ENCODE measurements at places on chromosomes 5 and 9.

DNA sequence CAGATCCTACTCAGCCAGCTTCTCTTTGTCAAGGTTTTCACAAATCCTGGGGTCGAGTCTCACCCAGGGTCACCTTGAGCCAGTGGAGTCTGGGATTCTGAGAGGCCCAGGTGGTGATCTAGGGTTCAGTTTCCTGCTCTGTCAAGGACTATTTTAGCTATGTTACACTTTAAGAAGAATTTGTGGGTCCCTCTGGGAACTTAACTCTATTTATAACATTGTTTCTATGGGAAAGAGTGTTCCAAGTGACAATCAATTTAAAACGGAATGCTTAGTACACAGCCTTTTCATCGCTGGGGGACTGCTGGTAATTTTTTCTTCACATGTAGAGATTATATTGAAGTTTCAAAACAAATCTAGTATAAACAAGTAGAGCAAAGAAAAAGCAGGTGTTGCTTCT, 26.9 kb upstream of the TMEM252 start:
- no peak for DNase-seq

DNA sequence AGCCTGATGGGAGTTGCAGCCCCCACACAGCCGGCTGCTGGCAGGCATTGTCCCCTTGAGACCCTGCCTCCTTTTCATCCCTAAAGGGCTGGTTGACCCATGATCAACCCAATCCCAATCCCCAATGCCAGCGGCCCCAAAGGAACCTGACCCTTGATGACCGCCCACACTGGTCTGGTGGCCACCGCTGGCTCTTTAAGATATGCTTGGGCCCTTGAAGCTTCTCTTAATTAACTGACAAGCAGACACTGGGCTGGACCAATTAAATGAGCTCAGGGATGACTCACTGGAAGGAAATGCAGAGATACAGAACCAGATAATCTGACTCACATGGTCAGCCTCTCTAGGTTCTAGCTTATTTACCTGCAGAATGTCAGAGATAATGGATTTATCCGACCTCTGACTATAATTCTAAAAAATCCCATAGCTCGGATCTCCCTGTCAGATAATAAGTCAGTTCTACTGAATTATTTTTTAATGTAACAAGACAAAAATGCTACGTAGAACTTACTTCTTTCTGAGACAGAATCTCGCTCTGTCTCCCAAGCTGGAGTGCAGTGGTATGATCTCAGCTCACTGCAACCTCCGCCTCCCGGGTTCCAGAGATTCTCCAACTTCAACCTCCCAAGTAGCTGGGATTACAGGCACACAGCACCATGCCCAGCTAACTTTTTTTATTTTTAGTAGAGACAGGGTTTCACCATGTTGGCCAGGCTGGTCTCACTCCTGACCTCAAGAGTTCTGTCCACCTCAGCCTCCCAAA, 11.1 kb upstream of the MLANA start:
- DNase-seq: no peak

DNA sequence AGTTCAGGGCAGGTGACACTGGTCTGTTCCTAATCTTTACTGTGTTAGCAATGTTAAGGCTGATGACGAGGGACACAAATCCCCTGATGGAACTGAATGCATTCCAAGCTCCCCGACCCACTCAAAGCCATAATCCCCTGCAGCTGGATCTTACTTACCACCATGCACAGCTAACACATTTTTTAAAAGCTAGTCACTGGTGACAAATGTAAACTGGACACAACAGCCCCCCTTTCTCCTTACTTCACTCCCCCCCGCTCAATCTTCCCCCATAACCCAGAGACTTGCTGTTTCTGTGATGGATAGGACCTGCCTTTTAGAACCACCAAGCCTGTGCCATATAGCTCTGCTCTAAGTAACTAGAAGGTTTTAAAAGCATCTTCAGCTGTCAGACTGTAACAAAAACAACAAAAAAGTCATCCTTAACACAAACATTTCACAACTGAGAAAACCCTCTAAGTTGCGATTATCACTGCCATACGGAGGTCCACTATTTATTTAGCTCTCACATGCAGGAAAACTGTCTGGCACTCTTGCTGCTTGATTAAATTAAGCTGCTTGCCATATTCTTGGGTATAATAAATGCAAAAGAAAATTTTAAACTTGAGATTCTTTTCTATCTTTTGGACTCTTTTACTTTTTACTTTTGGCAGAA, 44.4 kb downstream of the BNC2 start:
- DNase-seq: no peak

- DNase-seq: no peak
These were observed 10.0 kb downstream of the MOCS2 start for GRCh38 chr5:53099546-53099945.

DNA sequence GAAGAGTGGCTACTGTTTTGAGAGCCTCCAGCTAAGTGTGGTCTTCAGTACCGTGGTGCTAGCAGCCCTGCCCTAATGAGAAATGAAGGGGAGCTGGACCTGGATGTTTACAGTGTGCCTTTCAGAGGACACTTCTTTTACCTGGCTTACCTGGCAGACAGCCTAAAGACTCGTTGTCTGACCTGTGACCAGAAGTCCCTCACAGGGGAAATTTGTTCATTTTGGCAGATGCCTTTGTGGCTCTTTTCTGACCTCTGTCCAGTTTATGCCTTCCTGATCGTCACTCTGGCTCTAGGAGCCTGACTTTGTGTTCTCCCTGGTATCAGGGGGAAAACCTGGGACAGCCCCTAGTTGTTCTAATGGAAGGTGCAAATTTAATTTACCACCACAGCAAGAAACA, 475.1 kb downstream of the DMRTA1 start:
- DNase-seq: no peak

- DNase-seq: no peak
These were observed 86.3 kb downstream of the UBE2R2 start for GRCh38 chr9:33903157-33903780.

DNA sequence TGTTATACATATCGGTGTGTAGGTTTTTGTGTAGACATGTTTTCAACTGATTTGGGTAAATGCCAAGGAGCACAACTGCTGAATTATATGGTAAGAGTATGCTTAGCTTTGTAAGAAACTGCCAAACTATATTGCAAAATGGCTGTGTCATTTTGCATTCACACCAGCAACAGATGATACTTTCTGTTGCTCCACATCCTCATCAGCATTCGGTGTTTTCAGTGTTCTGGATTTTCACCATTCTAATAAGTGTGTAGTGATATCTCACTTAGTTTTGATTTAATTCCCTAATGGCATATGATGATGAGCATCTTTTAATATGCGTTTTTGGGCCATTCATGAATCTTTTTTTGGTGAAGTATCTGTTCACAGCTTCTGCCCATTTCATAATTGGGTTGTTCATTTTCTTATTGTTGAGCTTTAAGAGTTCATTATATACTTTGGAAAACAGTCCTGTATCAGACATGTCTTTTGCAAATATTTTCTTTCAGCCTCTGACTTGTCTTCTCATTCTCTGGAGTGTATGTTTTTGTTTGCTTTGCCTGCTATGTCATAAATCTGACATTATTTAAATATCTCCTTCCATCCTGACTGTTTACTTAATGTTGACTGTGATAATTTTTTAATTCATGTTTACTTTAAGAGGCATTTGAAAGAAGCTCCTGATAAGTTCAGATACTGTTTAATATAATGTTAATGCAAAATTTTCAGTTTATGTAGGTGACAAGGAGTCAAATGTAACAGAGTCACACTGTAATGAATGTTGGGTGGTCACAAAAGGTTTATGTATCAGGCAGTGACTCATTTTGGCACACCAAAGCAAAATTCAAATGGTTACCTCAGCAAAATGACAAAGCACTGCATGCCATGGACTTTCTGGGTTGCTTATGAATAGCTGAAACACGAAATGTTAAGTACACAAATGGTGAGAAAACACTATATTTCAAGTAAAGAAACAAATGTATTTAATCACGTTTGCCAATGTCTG, 181.1 kb upstream of the DAB2 start:
- DNase-seq: no peak

GRCh38 chr9:82331079-82331478, 342.5 kb downstream of the SPATA31D1 start:
- no peak for DNase-seq

GRCh38 chr9:95197692-95198271, 119.7 kb downstream of the FANCC start:
- no peak for DNase-seq

- no peak for DNase-seq
These were observed 140.2 kb downstream of the NFIB start for GRCh38 chr9:14173713-14174112.

- DNase-seq: no peak
These were observed 416.9 kb downstream of the MRPS30 start for GRCh38 chr5:45225571-45226031.

DNA sequence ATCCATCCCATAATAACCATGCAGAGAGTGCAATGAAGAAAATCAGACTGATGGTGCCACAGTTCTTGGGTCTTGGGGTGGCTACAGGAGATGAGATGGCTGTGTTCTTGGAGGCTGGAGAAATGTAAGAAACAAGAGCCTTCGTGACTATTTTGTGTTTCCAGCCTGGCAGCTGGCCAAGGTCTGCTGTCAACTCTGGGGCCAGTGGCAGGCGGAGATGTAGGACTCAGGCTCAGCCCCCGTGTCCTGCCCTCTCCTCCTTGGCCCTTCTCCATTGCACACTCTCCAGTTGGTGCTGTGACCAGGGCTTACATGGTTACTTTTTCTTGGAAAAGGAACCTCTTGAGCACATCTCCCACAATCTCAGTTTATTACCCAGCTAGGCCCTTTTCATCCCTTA, 235.4 kb downstream of the DMRT2 start:
- DNase-seq: no peak

- DNase-seq: no peak
These were observed 302.4 kb upstream of the TRPC7 start for GRCh38 chr5:136667789-136668188.

DNA sequence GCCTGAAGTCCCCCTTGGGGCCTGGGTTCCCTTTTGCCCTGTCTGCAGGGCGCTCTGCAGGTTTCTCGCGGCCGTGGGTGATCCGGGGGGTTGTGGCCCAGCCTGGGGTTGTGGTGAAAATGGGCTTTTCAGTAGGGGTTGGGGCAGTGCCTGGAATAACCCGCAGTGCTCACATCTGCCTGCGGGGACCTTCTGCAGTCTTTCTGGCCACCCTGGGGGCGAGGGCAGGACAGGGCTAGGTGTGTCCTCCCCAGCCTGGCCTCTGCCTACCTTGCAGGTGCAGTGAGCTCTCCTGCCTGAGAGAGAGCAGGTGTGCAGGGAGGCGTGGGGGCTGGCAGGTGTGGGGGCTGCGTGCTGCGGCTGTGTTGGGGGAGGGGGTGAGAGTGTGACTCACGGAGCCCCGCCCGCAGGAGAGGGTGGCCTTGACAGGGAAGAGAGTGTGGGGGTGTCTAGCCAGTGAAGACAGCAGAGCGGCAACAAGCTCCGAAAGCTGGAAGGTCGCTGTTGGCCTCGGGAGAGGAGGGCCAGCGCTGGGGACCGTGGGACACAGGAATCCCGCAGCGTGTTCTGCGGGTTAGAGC, 131.4 kb downstream of the MRPL36 start:
- DNase-seq: no peak

GRCh38 chr9:112896131-112896530, 5.5 kb upstream of the SLC46A2 start:
- no peak for DNase-seq

DNA sequence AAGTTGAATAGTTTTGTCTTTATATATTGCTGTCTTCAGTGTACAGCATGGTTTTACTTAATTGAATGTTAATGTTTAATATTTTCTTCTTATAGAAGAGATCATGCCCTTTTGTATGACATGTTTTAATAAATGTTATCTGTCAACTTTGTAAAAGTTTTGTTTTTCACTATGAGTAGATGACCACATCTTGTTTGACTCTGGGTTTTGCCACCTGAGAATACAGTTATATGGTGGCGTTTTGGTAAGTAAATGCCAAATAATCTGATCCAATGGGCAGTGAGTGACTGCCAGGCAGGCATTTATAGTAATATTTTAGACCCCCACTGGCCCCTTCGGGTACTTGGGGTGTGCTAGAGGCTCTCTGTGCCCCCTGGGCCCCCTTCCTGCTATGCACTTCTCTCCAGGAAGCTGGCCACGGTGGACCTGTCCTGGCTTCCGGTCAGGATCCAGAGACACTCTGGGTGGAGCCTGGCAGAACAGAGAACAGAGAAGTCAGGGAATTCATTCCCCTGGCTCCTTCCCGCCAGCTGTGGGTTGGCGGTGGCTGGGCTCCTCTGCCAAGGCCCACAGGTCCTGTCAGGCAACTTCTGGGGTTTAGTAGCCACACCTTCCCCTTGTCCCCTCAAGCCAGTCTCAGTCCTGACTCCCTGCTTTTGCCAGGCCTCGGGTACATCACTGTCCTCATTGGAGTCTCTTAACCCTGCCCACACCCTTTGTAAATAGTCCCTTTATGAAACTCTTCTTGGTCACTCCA, 22.2 kb upstream of the ZBTB34 start:
- DNase-seq: no peak

DNA sequence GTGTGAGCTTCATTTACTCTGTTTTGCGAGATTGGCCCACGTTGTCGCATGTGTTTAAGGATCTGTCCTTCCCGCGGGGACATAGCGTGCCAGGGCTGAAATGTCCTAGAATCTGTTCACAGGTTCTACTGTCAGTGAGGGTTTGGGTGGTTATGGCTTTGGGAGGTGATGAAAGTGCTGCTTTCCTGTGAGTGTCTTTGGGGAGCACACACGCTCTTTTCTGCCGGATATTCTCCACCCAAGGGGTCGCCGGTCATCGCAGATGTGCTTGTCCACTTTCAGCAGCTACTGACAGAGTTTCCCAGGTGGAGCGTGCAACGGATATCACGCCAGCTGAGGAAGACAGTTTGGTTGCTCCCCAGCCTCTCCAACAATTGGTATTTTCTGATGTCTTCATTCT, 32.1 kb downstream of the PROP1 start:
- DNase-seq: no peak

DNA sequence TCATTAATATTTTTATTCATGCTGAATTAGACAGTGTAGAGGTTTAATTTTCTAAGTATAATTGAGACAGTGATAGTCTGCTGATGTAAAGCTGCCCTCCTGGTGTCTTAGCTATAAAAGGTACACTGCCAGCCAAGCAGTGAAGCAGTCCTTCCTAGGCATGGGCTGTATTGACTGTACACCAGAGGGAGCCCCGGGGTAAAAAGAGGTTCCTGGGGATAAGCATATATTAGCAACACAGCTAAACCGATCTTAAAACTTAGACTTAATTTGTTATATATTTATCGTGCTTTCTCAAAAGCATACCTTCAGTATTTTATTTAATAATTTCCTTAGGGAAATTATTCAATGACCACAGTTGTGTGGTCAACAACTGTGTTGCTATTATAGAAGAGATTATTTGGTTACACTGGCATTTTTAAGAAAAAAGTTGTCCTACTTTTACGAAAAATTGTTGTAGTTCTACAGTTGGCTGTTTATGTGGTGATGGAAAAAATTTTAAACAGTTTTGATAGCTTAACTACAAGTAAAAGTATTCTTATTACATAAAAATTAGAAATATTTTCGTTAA, 68.8 kb downstream of the ELL2 start:
- DNase-seq: peak; percentile 64

All from AML-193 (cell line).